Stimulated activated memory B cell treated with anti-CD40 and anti-IgM and Interleukin-4, amounts not matched to agents 10 μg/mL and 1 μg/mL and 100 μg/mL, for 72 hours (primary cell): ENCODE measurements at places on chromosomes 6 and 20.

DNA sequence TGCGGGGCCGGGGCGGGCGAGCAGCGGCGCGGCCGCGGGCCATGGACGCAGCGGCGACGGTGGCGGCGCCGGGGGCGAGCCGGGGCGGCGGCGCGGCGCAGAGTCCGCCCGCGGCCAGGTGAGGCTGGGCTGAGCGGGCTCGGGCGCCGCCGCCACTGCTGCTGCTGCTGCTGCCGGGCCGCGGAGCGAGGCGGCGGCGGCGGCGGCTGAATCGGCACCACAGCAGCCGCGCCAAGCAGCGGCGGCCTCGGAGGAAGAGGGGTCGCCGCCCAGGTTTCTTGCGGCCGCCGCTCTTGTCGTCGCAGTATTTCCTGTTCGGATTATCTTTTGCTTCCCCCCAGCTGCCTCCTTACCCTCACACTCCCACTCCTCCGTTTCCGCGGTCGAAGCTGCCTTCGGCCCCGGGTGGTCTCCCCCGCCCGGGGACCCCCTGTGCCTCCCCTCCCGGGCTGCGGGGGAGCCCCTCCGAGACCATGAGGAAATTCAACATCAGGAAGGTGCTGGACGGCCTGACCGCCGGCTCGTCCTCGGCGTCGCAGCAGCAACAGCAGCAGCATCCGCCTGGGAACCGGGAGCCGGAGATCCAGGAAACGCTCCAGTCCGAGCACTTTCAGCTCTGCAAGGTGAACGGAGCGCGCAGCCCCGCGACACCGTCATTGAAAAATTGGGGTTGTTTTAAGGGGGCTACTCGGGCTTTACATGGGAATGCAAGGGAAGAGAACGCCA lies at the start of gene STXBP5:
Gene STXBP5, plus strand, starts transcription at position 358 of the 726 bp plus-strand sequence. Its CDS starts 116 bp downstream, at position 474.
- peak; percentile 59 for ATAC-seq

- no peak for ATAC-seq
Observed at GRCh38 chr20:40703975-40704530, 15.0 kb upstream of the MAFB start.

- ATAC-seq, result no peak
Observed at GRCh38 chr6:74273541-74273940, 577.5 kb downstream of the CD109 start.

DNA sequence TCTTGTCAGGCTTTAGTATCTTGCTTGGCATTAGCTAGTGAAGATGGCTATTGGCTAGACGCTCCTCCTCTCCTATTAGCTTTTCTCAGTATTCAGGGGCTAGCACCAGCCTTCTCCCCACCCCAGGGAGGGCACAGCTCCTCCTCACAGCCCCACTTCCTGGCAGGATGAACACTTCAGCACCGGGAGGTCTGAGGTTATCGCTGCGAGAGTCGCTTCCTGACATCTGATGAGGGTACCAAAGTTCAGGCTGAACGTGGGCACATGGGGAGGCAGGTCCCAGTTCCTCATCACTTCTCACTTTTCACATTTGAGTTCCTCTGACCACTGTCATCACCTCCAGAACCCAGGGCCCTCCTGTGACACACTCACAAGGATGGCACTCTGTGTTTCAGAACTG lies 66.6 kb downstream of the LAMA4 start:
- peak; percentile 34 for ATAC-seq

DNA sequence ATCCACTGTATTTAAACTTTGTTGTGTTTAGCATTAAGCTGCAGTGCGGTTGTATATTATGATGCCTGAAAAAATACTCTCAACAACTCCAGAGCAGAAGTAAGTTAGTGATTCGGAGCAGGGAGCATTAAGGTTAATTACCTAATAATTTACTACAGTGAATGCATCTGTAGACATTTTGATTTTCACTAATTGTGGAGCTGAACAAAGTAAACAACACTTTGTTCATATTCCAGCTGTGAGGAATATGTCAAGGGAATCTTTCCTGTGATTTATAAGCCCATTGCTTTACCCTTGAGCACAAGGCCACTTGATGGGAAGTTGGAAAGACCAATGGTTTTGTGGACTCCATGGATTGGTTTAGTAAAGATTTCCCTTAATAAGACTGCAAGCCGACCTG lies 77.1 kb downstream of the CBLN4 start:
- no peak for ATAC-seq

GRCh38 chr20:4272225-4272624 lies 256.9 kb upstream of the RNF24 start:
- no peak for ATAC-seq

DNA sequence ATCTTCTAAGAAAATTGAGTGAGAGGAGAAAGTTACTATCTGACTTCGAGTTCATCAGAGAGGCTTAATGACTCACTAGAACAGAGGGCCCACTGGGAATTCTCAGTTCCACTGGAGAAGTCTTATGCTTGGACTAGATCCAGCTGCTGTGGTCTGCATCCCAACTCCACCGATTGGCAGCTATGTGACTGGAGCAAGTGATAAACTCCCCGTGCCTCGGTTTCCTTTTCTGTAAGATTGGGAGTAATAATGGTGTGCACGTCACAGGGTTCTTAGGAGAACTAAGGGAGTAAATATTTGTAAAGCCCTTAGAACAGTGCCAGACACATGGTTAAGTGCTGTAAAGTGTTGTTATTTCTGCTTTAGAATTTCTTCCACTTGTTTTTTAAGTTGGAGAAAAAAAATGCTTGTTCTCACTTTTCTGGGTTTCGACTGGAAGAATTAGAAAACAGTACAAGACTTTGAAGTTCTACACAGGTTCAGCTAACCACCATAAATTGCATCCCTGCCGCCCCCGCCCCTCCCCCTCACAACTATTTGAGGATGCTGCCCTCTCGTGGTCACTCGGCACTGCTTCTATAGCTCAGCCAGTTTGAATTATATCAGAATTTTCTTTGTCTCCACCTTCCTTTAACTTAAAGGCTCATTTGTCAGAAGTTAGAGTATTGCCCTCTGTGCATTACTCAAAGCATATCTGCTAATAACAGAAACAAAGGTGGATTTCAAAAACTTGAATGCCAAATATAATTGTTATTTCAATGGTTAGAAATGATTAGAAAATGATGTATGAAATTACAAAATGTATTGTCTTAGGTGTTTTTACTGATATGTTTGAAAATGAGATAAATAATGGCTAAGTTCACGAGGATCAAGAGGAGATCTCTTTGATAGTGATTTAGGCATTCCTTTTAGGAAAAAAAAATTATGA lies 95.0 kb upstream of the IFNGR1 start:
- ATAC-seq, result peak; percentile 80

- ATAC-seq, result no peak
Observed at GRCh38 chr20:7850775-7851490, 89.3 kb downstream of the HAO1 start.

DNA sequence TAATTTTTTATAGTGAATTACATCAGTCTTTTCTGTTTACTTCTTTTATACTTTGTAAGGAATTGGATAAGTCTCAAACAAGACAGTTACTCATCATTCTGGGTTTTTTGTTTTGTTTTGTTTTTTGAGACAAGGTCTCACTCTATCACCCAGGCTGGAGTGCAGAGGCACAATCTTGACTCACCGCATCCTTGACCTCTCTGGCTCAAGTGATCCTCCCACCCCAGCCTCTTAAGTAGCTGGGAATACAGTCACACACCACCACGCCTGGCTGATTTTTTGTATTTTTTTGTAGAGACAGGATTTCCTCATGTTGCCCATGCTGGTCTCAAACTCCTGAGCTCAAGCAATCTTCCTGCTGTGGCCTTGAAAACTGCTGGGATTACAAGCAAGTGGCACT lies 524.3 kb downstream of the EYS start:
- ATAC-seq, result no peak

- ATAC-seq, result no peak
Observed at GRCh38 chr6:105209950-105210706, 30.3 kb upstream of the POPDC3 start.

DNA sequence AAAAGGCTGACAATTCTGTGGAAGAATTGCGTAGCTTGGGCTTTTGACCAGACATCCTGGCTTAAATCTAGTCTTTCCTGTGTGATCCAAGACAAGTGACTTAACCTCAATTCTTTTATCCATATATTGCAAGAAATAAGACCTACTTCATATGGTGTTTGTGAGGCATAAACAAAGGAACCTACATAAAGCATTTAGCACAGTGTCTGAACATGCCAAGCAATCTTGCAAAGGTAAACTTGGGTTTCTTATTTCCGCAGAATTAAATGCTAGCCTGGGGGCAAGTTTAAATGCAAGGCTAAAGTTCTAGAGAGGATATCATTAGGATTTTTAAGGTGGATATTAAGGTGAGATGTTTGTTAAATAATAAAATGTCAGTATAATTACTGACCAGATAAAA lies 47.9 kb downstream of the HDDC2 start:
- no peak for ATAC-seq

- peak; percentile 69 for ATAC-seq
Observed at GRCh38 chr20:12023194-12023795, 105.6 kb downstream of the BTBD3 start.

DNA sequence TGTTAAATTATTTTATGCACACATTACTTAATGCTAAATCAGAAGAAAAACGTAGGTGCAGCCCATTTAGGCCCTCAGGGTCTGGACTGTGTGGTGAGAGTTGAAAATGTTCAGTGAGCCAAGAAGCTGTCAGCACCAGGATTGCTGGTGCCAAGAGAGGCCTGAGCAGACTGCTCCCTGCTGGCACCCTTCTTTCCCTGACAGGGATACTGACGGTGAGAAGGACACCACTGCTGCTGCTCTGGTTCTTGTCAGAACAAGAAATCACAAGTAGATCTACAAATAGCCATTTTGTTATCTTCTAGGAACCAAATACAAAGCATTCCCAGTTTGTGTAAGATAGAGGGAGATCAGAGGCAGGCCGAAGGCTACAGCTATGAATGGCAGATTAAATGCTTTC lies 48.7 kb upstream of the CRISP1 start:
- no peak for ATAC-seq
